ENCODE measurements at places on chromosomes 2 and 18.

GRCh38 chr2:219294356-219295351 is 14.5 kb downstream of the PTPRN start:
- DNase-seq: peak; percentile 64

DNA sequence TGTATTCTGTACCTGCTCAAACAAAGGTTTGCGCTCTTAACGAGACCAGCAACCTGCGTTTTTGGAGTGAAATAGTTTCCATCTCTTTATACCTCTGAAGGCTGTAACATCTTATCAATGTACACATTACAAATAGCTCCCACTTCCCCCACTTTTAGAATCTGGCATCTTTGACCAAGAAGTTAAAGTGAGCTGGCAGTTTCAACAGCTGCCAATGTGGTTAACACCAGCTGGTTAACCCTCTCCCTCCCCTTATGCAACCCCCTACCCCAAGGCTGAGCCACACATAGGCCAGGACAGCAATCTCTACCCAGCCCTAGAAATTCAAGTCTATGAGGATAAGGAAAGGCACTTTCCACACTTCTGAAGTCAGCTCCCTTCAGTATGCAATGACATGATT is 2.2 kb upstream of the SERTAD2 start:
- no peak for DNase-seq

- DNase-seq: no peak
Measured at GRCh38 chr2:85763831-85764230, 10.0 kb downstream of the ATOH8 start.

DNA sequence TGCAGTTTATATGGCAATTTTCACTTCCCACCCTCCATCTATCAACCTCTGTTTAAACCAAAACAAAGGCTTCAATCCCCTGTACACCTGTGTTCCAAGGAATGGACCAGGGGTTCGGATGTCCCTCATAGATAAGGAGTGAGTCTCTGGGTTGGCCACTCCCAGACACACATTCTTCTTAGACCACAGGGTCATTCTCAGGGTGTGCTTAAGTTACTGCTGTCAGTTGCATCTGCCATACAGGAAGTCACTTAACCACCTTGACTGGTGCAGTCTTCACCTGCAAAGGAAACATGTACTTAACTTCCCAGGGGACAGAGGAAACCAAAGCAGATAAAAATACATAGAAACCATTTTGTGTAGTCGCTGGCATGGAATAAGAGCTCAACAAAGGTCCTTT is 151.0 kb upstream of the NDUFV2 start:
- no peak for DNase-seq

DNA sequence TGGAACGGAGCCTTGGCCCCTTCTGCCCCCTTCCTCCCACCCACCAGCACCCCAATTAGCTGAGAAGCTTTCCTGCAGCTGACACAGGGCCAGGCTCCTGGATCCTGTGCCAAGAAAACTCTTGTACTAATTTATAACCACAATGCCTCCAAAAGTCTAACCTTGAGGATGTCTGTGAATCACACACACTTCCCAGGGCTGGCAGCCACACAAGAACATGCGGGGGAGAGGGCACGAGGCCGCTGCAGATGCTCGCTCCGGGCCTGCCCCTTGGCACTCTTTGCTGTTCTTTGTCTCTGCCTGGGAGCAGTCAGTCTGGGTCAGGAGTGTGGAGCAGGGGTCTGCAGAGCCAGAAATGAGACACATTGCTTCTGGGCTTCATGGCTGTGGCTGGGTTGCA is 62.7 kb upstream of the KIF5C start:
- no peak for DNase-seq

- no peak for DNase-seq
Measured at GRCh38 chr2:211623096-211623495, 915.5 kb downstream of the ERBB4 start.

GRCh38 chr2:66824926-66825325 is 390.0 kb downstream of the MEIS1 start:
- DNase-seq: no peak

DNA sequence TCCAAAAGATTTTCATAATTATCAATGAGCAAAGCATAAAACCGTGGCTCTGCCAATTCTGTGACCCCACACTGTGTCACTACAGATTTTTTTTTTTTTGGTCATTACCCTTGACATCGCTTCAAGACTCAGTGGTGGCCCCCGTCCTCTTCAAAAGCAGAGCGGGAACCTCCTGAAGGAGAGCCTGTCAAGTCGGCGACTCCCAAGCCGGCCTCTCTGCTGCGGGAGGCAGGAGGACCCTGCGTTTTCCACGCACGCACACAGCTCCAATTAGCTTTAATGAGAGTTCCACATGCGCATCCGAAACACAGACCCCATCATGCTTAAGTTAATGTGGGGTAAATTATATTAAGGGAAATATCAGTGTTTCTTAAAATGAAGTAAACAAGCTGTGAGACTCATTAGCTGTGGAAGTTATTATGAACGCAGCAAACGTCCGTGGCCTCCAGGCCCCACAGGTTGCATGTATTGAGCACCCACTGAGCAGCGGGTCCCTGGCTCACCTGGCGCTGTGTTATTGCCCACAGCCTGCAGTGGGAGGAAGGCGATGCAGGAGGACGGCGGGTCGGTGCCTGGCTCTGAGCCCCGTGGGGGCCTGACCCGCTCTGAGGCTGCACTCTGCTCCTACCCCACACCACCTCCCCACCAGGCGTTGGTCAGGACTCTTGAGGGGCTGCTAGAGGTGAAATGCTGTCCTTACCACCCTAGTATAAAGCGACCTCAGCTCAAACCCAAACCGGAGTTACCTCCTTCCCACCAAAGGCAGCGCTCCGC is 181.0 kb upstream of the SALL3 start:
- DNase-seq: no peak

GRCh38 chr2:173054466-173054865 is 21.2 kb upstream of the MAP3K20 start:
- no peak for DNase-seq

- DNase-seq: no peak
Measured at GRCh38 chr2:32564417-32565035, 63.3 kb upstream of the TTC27 start.

DNA sequence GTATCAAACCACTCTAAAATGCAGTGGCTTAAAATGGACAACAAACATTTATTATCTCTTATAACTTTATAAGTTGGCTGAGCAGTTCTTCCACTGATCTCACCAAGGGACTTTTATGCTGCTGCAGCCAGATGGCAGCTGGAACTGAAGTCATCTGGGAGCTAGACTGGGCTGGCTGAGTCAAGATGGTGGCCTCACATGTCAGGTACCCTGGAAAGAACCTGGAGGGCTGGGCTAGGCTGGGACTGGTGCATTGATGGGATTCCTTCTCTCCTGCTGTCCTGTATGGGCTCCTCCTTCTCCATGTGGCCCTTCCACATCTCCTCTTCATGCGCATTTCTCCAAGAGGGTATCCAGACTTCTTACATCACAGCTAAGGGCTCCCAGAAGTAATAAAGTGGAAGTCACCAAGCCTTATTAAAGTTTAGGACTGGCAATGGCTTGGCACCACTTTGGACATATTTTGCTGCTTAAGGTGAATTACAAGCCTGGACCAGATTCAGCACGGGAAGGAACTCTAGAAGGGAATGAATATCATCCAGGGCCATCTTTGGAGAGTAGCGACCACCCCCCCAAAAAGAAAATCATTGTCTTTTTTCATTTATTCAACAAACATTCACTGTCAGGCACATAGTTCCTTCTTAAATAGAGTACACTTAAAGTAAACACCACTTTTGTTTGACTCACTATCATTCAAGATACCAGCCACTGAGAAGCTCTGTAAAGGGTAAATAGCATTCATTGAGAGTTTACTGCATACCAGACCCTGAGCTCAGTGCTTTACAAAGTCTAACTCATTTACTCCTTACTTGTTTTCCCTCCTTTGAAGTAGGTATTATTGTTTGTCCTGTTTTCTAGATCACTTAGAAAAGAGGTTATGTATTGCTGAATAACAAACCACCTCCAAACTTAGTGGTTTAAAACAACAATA is 138.0 kb downstream of the ZFP36L2 start:
- DNase-seq: no peak

- DNase-seq: no peak
Measured at GRCh38 chr2:227506456-227506855, 34.5 kb downstream of the AGFG1 start.

DNA sequence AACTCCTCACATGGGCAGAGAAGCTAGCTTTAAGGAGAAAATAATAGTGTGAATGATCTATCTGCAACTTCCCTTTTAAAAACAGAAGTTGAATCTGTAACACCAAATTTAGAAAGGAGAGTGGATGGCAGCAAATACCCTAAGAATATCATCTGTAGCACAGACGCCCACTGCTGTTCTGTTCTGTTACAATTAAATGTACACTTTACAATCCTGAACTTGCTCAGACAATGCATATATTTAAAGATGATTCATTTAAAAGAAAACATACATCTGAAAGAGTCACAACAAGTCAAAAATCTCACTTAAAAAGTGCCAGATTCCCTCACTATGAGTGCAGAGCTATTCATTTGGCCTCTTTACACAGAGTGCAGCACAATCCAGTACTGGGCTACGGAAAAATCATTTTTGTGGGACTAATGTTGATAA is 8.0 kb upstream of the SERTAD2 start:
- DNase-seq: no peak

GRCh38 chr2:202032846-202033316 is 774 bp upstream of the FZD7 start:
- DNase-seq: no peak

DNA sequence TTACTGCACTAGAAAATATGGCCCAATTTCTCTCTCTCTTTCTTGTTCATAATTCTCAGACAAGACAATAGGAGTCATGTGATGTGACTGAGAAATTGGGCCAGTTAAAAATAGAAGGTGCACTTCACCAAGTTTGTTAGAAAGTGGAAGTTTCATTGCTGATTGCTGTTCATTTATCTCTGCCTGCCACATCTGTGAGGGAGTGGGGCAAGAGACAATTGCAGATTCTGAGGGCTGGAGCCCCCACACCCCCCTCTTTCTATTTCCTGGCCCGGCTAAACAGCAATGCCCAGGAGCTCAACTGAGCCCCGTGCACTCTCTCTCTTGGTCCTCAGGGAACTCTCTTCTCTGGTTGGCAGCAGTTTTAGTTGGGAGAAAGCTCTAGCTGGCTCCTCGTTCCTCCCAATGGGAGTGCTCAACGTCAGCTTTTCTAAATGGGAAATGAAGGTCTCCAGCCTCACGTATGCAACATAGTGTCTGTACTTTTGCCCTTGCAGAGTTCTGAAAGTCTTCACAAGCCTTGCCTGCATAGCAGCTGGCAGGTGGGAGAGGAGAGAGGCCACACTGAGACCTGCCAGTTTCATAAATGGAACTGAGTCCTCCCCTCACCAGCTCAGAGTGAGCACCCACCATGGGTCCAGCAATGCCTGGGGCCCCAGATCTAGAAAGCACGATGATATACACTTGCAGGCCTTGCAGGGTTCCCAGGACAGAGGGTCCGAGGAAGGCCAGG is 115.7 kb downstream of the MYCN start:
- no peak for DNase-seq

DNA sequence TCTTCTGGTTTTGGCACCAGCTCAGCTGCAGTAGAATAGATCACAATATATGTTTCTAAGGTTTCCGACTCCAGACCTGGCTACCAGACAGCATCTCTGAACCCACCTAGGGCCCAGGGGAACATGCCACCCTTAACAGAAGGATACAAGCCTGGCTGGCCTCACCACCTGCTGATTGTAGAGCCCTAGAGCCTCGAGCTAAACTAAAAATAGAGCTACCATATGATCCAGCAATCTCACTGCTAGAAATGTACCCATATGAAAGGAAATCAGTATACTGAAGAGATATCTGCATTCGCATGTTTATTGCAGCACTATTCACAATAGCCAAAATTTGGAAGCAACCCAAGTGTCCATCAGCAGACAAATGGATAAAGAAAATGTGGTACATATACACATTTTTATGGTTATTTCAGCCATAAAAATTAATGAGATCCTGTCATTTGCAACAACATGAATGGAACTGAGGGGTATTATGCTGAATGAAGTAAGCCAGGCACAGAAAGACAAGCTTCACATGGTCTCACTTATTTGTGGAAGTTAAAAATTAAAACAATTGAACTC is 242.4 kb upstream of the SLC39A10 start:
- DNase-seq: no peak

- DNase-seq: no peak
Measured at GRCh38 chr2:105852066-105852465, 107.4 kb downstream of the NCK2 start.

DNA sequence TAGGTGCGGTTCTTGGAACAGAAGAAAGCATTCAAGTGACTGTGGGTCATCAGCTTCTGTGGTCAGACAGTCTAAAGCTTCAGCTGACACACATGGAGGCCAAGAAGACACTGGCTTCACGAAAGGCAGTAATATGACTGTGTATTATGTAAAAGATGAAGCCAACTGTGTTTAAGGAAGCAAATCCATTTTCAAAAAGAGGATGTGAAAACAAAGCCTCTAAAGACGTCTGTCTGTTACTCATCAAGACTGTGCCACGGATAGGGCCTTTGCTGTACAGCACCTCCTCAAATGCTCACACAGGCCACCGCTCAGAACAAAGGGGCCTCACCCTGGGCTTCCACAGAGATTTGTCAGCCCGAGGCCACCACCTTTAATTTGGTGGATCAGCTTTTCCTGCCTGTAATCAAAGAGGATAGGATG is 21.1 kb upstream of the TMEM163 start:
- no peak for DNase-seq

- DNase-seq: no peak
Measured at GRCh38 chr2:224944707-224945547, 97.3 kb downstream of the DOCK10 start.

- no peak for DNase-seq
Measured at GRCh38 chr2:137921105-137921880, 43.0 kb upstream of the HNMT start.

DNA sequence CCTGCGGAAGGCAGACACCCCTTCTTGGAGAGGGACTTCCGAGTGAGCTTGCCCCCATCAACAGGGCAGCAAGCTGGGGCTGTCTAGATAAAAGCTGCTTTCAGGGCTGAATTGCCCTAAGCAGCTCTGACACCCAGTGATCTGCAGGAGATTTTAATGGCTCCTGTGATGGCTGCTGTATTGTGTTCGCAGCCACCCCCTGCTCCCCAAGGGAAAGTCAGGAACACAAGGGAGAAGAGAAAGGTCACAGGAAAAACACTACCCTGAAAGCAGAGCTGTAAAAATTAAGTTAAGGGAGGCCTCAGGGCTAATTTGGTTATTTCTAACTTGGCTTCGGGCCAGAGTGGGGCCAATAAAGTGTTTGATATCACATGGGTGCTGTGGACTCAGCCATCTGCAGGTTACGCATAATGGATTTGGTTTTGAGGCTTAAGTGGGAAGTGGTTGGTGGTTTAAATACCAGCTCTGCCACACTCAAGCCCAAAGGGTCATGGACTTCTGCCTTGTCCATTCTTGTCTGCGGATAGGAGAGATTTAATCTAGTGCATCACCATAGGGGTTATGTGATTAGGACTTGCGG is 147.6 kb downstream of the CLIP4 start:
- DNase-seq: no peak

DNA sequence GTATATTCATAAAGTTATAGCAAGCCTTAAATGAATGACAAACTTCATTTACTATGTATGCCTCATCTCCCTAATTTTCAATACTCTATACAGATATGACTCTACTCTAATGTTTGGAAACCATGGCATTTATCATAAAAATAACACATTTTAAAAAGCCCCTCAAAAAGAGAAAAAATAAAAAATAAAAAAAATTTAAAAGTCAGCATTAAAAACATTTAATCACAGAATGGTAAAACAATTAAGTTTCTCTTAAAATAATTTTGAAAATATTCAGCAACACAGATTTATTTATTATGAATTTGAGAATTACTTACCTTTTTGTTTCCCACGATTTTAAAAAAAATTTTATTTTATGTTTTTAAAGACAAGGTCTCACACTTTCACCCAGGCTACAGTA is 65.0 kb upstream of the CDKL4 start:
- DNase-seq: no peak

GRCh38 chr18:34808389-34808788 is 98.3 kb downstream of the DTNA start:
- DNase-seq: no peak

Measured in stimulated activated CD8-positive, alpha-beta memory T cell treated with anti-CD3 and anti-CD28 coated beads, Interleukin-4, amount 100 ng/mL, for 1 hour (primary cell).